ENCODE measurements at places on chromosomes 1 and 21. TPM values are rescaled to one million over a fixed set of nuclear protein-coding genes. Genes with fewer than 3 reads are reported as not detected.

The CLEC20A gene
- total RNA-seq, result not detected

The ERO1B gene
- total RNA-seq, result 3.7 TPM

The VWA5B1 gene
- total RNA-seq, result not detected

The OR10J1 gene
- total RNA-seq, result not detected

The RGS5 gene
- total RNA-seq, result 1.0 TPM

The EPHA2 gene
- 112 TPM for total RNA-seq

The CSMD2 gene
- total RNA-seq, result under 0.01 TPM

The IGSF9 gene
- total RNA-seq, result not detected

The APCS gene
- total RNA-seq, result not detected

The CD53 gene
- total RNA-seq, result not detected

The CD46 gene
- total RNA-seq, result 99.8 TPM

The CTPS1 gene
- 16.8 TPM for total RNA-seq

The TNNI3K gene
- not detected for total RNA-seq

The FMO4 gene
- 0.51 TPM for total RNA-seq

The GJB3 gene
- total RNA-seq, result under 0.01 TPM

The SIK1 gene
- 10.2 TPM for total RNA-seq

The NFASC gene
- total RNA-seq, result under 0.01 TPM

The RHCE gene
- total RNA-seq, result 1.9 TPM

The PRR9 gene
- not detected for total RNA-seq

The ADCY10 gene
- under 0.01 TPM for total RNA-seq

The NTNG1 gene
- total RNA-seq, result 0.13 TPM

The DMRTB1 gene
- not detected for total RNA-seq

The WNT3A gene
- not detected for total RNA-seq

The NPL gene
- total RNA-seq, result 4.0 TPM

The TTC39A gene
- 3.5 TPM for total RNA-seq

The CFAP74 gene
- not detected for total RNA-seq

The UBL4B gene
- not detected for total RNA-seq

The DIO1 gene
- not detected for total RNA-seq

The CCSAP gene
- 3.4 TPM for total RNA-seq

The TSPAN2 gene
- total RNA-seq, result 5.9 TPM

The BARHL2 gene
- not detected for total RNA-seq

The EPRS1 gene
- 109 TPM for total RNA-seq

The LAMB3 gene
- total RNA-seq, result 3.0 TPM

The PIK3C2B gene
- total RNA-seq, result 20.5 TPM

The LHX8 gene
- total RNA-seq, result not detected

The KIF17 gene
- total RNA-seq, result 24.0 TPM

The RAB3GAP2 gene
- total RNA-seq, result 26.4 TPM

The PHF13 gene
- 10.2 TPM for total RNA-seq

The PDE4B gene
- 173 TPM for total RNA-seq

The SELL gene
- 0.13 TPM for total RNA-seq

The CZIB gene
- 30.6 TPM for total RNA-seq

The PIGR gene
- total RNA-seq, result not detected

The PLA2G2F gene
- not detected for total RNA-seq

The FHAD1 gene
- under 0.01 TPM for total RNA-seq

The BLACAT1 gene
- under 0.01 TPM for total RNA-seq

The TRIM67 gene
- not detected for total RNA-seq

The DPT gene
- not detected for total RNA-seq

The CYP4X1 gene
- 3.4 TPM for total RNA-seq

All from dermis microvascular lymphatic vessel endothelial cell (primary cell).